Neural crest cell (in vitro differentiated cells): ENCODE measurements at places on chromosomes 2 and 18.
A peak's percentile ranks its signal among the peaks of the same experiment; 100 is the strongest.

- no peak for DNase-seq
Measured at GRCh38 chr2:198523710-198524109, 719.3 kb downstream of the PLCL1 start.

GRCh38 chr2:224217962-224218347 is 178.9 kb upstream of the SERPINE2 start:
- no peak for DNase-seq

DNA sequence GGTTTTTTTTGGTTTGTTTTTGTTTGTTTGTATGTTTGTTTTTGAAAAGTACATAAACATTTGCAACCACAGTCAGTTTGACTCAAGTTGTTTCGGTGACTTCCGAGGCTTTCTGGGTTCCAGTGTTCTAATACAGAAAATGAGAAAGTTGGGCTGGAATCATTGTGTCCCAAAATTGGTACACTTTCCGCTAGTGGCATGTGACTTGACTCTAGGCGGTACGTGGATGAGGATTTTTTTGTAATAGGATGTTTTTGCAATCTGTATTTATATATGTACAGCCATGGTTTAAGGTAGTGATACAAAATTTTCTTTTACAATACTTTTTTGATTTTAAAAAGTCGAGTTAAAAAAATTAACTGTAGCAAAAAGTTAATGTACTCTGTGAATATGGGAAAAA is 1.7 kb downstream of the MFF start:
- no peak for DNase-seq

DNA sequence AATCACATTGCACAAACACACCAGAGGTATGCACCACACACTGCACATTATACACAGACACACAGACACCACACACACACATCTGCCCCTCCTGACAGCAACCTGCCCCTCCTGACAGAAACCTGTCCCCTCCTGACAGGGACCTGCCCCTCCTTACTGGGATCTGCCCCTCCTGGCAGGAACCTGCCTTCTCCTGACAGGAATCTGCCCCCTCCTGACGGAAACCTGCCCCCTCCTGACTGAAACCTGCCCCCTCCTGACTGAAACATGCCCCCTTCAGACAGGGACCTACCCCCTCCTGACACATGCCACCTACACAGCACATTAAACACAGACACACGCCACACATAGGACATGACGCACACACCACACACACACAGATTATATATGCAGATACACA is 88.9 kb downstream of the PXDN start:
- DNase-seq, result no peak

DNA sequence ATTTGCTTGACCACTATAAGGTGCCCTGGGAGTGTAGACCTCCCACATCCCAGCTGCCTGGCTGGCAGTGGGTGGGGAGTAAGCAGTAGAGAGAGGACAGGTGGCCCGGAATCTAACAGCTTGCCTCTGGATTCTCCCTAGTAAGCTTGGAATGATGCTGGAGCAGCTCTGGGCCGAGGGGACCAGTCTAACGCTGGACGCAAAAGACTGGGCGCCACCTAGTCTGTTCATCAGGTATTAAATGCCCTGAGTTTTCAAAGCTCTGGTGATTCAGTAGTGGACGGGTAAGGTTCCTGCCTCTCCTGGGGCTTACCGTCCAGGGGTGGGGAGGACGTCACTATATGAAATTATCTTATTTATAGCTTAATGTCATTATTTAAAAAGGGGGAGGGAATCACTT is 648 bp upstream of the LYPD6B start:
- DNase-seq, result no peak

DNA sequence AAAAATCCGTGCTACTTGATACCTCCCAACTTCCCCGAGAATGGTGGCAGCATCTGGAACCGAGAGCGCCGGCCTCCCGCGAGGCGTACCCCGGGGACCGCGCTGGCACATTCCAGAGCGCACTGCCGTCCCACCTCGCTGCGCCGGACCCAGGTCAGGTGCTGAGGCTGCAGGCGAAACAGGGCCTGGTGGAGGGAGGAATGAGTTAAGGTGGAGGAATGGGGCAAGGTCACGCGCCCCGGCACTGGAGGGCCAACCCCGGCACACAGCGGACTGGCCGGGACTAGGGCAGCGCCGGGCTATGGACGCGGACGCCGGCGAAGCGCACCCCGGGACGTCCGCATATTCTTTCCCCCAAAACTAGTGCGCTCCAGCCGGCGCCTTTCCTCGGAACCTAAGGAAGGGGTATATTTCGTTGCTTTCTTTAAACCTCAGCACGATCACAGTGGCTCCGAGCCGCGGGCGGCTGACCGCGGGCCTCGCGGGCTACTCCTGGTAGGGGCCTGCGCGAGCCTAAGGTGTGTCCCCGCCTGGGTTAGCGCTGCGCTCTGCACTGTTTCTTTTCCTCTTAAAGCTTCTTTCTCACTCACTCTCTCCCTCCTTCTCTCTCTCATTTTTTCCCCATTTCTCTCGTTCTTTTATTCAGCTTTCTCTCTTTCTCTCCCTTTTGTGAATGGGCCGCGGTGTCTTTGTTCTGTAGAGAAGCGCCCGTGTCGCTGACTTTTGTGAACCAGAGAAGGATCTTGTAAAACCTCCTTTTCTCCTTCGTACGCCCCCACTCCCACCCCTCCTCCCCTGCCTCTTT is 2.1 kb upstream of the OTX1 start:
- DNase-seq, result peak; percentile 35

DNA sequence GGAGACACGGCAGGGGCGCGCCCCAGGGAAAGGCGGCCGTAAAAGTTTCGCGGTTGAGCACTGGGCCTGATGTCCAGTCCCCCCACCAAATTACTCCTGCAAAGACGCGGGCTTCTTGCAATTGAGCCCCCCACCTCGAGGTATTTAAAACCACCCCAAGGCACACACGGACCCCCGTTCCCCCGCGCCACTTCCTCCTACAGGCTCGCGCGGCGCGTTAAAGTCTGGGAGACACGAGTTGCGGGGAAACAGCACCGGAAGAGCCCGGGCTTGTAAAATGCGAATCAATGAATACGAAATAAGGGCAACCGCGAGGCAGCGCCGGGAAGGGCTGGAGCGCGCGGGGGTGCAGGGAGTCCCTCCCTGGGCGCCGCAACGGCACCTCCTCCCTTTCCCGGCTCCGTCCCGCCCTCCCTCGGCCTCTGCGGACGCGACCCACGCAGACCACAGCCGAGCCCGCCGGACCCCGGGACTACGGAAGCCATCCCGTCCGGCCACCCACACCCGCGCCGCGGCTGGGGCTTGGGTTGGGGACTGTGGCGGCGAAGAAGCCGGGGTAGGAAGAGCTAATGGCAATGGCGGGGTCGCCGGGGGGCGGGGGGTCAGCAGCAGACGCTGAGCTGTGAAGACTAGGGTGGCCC is 918 bp upstream of the NETO1 start:
- DNase-seq, result peak; percentile 25

- DNase-seq, result no peak
Measured at GRCh38 chr2:209640358-209640757, 131.3 kb upstream of the UNC80 start.

DNA sequence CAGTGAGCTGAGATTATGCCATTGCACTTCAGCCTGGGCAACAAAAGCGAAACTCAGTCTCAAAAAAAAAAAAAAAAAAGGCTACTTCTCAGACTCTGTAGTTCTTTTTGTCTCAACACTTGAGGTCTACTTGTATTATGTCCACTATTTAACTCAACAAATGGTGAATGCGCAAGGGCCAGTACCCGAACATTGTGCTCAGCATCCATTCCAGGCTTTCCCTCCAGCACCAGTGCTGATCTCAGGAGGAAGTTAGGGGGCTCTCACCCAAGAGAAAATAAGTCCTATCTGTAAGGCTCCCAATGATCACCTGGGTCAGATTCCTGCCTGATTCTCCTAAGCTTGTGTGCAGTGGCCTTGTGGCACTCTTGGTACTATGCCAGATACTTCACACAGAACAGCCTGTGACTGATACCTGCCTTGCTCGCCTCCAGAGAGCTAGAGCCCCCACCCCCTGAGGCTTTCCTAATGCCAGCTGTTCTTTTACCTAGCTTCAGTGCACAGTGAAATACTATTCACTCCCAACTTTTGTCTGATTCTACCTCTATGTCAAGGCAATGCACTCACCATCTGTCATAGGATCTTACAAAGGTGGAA is 74.9 kb downstream of the INO80D start:
- DNase-seq, result no peak

DNA sequence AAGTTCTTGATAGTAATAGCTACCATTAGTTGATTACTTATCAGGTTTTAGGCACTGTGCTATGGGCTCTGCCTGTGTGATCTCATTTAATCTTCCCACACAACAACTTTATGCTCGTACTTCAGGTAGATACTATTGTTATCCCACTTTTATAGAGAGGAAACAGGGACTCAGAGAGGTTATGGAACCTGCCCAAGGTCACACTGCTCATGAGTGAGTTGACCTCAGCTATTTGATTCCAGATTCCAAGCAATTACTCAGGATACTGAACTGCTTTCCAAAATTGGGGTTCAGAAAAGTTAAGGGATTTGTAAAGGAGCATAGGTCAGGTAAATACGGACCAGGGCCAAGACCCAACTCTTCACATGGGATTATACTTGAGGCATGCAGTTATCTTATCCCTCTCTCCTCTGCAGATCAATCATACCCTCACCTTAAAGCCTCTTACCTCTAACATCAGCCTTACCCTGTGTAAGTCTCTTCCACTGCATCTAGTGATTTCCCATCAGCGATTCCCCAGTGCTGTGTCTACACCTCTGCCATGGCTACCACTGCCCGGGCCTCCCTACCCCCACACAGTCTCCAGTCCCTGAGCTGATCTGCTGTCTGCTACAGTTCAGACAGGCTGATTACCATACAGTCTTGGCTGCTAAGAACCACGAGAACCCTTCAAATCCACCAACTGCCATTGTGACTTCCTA is 74.4 kb downstream of the ANTXR1 start:
- no peak for DNase-seq

DNA sequence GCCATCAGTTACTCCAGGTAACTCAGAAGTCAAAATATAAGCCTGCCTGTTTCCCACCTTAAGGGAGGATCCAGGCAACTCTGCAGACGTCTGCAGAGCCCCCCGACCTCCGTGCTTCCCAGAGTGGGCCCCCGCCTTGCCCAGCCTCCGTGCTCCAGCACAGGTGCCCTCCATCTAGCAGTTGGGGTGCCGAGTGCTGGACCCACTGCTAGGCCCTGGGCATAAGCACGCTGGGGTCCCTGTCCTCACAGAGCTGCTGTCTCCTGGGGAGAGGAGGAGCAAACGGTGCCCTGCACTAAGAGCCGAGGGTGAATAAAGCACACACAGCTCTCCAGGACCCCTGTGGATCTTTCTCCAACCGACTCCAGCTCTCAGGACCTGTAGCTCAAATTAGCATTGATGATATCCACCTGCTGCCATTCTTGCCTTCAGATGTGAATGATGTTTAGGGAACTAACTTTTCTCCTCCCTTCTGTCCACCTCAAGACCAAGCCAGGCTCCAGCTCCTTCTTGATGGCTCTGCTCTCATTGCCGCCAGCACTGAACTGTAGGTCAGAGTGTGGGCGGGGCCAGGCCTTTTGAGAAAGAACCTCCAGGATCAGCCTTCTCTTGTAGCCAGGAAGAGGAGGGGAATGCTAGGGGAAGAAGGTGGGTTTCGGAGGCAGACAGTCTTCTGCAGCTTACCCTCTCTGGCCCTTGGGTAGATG is 121.2 kb downstream of the SMAD7 start:
- no peak for DNase-seq

DNA sequence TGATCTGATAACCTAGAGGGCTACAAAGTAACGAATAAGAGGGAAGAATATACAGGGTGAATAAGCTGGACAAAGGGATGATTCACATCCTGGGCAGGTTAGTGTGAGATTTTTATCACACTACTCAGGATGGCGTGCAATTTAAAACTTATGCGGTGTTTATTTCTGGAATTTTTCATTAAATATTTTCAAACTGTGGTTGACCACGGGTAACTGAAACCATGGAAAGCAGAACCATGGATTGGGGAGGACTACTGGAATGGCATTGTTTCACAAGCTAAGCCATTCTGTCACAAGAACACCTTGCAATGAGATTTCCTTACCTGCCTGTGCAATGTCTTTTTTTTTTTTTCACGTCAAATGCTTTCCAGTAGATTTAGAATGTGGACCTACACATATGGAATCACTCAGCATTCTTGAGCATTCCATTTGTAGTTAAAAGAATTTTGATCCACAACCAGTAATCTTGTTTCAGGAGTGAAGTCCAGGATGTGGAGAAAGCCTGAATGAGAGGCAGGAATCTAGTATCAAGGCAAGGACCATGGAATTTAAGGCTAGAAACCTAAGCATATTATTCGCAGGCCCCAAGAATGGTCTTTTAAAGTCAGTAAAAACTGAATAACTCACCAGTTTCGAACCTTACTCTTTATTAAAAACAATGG is 8.0 kb upstream of the CDK15 start:
- no peak for DNase-seq

GRCh38 chr2:162968306-162968705 is 129.7 kb upstream of the KCNH7 start:
- no peak for DNase-seq

DNA sequence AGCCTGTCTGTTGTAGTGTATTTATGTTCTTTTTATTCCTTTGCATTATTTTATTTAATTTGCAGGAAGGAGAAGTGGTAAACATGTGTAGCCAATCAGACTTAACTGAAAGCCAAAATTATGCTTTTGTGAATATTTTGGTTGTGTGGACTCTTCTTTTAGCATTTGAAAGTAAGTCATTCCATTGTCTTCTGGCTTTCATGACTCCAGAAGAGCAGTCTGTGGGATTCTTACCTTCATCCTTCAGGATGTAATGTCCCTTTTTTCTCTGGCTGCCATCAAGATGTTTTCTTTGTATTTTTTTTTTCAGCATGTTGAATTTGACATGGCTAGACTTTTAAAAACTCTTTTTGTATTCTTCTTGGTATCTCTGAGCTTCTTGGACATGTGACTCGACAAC is 895.2 kb upstream of the ZEB2 start:
- DNase-seq, result no peak

DNA sequence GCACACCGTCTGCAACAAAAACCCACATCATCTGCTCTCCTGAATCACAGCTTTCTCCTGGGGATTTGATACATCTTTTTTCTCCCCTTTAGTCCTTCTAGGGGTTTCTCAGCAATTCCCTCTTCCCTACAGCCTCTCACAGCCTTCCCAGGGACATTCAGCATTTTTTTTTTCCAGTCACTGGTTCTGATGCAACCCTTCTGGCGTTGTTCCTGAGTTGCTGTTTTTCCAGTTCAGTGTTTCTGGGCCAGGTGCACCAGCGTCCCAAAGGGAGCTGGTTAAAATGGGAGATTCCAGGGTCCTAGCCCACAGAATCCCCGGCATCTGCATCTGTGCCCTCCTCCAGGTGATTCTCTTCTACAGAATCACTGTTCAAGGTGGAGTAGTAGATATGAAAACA is 36.1 kb downstream of the ADCY3 start:
- no peak for DNase-seq

DNA sequence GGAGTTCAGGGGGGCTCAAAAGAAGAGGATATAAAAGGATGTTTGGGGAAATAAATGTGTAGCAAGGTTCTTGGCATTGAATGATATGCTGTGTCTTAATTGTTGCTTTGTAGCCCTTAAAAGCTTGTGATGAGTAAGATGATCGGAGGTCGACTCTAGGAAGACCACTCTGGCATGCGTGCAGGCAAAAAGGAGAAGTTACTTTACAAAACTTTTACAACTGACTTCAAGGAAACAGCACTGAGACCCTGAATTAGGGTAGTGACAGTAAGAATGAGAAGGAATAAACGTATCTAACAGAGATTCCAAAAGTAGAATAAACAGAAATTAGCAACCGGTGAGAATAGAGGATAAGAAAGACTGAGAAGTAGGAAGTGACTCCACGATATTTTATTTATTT is 228.7 kb upstream of the TANK start:
- no peak for DNase-seq

- DNase-seq, result no peak
Measured at GRCh38 chr2:181185948-181186347, 205.5 kb downstream of the UBE2E3 start.
